Stimulated activated CD8-positive, alpha-beta memory T cell treated with anti-CD3 and anti-CD28 coated beads, Interleukin-4, amount 100 ng/mL, for 24 hours (primary cell): ENCODE measurements at places on chromosomes 3 and 15.

DNA sequence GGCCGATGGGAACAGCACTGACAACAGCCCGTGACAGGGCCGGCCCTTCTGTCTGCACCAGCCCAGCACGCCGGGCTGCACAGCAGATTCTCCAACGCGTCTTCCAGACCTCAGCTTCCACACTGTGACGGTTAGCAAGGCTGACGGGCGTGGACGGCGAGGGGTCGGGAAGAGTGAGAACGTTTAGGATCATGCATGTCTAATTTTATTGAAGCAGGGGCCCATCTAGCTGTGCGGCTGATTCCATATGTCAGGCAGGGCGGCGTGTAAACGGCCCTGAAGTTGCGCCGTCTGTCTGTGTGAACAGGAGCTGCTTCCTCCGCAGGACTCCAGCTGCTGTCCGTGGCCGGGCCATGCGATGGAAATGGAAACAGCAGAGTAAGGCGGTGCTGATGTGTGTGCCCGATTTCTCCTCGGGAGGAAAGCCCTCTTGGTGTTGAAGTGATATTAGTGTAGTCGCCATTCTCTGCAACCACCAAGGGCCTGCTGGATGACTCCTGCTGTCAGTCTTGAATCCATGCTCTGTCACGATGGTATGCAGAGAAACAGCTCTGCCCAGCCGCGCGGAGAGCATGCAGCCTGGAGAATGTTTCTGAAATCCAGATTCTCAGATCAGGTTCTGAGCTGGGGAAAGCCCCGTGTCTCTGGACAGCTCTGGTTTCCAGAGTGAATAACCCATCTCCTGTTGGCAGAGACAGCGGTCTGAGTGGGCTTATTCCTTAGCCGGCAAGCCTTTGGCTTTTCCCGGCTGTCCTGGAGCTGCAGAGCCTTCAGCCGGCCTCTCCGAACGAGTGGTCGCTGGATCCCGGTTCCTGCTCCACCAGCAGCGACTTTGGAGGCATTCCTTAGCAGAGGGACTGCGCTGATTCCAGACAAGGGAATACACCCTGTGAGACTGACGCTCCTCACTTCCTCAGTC is 158.1 kb upstream of the UBE3A start:
- DNase-seq, result no peak

DNA sequence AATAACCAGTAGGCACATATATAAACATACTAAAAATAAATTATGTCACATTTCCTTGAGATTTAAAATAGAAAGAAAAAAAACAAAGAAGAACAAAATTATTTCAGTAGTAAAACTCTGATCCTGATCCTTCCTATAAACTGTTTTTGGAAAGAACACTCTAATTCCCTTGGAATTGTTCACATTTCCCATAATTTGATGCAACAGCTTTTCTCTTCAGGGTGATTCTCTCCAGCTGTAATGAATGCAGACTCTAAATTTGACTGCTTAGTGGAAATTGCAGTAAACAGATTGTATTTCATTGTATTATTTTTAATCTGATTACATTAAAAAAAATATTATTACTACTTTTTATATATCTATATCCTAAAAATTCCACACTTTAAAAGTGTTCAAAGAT is 70.2 kb upstream of the ABI3BP start:
- DNase-seq, result no peak

GRCh38 chr3:38722781-38723568 is 73.5 kb upstream of the SCN5A start:
- no peak for DNase-seq

DNA sequence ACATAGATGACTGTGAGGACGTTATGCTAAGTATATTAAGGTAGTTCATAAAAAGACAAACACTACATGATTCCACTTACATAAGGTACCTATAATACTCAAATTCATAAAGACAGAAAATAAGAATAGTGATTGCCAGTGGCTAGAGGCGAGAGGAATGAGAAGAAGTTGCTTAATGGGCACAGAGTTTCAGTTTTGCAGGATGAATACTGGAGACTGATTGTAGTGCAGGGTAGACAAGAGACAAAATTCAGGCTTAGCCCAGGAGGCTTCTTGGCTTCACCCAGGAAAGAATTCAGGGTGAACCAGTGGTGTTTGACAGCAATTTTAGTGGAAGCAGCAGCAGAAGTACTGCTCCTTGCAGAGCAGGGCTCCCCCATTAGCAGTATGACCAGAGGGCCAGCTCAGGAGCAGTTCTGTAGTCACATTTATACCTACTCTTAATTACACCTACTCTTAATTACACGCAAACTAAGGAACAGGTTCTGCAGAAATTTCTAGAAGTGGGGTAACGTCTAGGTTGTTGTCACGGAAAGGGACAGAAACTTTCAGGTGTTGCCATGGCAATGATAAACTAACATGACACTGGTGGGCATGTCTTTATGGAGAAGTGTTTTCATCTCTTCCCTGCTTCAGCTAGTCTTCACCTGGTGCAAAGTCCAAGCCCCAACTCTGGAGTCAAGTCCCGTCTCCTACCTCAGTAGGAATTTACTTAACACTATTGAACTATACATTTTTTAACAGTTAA is 55.2 kb downstream of the TBL1XR1 start:
- no peak for DNase-seq

DNA sequence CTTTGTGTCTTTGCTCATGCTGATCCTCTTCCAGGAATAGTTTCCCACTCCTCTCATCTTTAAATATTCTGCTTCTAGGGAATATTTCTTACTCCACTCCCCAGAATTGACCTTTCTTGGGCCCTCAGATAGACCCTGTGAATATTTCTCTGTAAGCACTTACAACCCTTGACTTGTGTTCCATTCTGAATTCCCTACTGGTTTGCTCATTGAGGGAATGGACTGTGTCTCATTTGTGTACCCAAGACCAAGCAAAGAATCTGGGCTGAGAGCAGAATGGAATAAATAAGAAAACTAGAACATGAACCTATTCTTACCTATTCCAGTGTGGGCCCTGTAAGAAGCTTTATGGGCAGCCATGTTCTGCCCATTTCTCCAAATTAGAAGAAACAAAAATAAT is 72.7 kb upstream of the TSPAN3 start:
- DNase-seq, result no peak

- DNase-seq, result no peak
Measured at GRCh38 chr15:60507596-60508424, 28.9 kb upstream of the ICE2 start.

DNA sequence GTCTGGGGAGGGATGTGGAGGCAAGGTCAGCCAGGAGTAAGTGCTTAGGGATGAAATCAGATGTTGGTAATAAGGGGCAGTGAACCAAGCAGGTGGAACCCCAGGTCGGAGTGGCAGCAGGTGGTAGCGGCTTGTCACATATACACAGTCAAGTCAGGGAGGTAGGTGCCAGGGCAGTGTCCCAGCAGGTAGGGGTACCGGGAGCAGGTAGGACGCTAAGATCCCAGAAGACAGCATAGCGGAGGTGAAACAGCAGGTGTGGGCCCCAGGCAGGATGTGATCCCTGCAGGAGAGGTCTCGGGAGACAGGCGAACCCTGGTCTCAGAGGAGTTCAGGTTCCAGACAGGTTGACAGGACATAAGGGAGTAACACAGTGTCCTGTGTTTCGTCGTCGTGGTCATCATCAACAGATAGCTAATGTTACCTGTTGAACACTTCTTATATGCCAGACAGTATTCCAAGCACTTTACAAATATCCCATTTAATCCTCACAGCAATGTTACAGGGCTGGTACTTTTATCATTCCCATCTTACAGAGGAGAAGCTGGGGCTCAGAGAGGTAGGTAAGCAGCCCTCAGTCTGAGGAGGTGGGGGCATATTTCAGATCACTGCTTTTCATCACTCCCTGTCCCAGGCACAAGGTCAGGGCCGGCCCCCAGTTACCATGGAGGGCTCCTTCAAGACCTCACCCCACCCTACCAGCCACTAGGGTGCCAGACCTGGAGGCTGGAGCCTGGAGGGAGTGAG is 241.6 kb downstream of the UACA start:
- no peak for DNase-seq

DNA sequence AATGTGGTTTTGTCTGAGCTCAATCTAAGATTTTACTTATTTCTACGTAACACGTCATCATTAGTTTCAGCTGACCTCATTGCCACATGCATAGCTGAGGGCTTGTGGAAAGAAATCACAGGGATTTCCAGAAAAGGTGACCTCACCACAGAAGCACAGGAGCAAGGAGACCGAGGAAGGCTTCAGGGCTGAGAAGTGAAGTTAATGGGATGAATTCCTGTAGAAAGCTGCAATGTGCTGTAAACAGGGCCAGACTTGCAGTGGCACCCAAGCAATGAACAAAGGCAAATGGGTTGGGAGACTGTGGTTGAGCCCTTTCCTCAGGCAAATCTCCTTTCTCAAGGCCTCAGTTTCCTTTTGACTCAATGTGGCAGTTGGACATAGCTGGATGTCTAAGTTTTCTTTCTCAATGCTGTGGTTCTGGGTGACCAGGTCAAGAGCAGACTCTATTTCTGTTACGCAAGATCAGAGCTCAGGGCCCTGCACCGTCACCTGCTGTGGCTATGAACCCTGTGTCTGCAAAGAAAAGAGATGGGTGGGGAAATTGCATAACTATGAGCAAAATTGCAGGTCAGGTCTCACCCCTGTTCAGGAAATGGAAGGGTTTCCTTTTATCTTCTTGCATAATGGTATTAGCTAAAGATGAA is 252.2 kb upstream of the TBL1XR1 start:
- no peak for DNase-seq

GRCh38 chr3:152731511-152731910 is 103.4 kb upstream of the P2RY1 start:
- no peak for DNase-seq

GRCh38 chr3:99602183-99602582 is 36.2 kb upstream of the COL8A1 start:
- no peak for DNase-seq

DNA sequence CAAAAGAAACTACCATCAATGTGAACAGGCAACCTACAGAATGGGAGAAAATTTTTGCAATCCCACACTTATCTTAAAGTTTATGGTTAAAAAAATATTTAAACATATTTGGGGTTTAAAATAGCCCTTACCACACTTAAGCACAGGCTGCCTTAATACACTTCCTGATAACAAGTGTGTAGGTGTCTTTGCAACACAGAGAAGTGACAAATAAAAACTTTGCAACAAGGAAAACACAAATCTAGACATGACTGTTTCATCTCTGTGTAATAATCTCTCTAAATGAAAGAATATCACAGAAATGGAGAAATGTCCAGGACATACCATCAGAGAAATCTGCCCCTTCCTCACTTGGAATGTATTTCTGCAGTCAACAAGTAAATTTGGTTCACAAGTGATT is 464.1 kb upstream of the ARHGEF26 start:
- DNase-seq, result no peak

GRCh38 chr3:64042952-64043351 is 19.7 kb upstream of the PSMD6 start:
- no peak for DNase-seq

GRCh38 chr3:14138109-14138877 is 13.4 kb downstream of the TMEM43 start:
- no peak for DNase-seq

- no peak for DNase-seq
Measured at GRCh38 chr15:49225572-49226281, 55.7 kb downstream of the GALK2 start.

DNA sequence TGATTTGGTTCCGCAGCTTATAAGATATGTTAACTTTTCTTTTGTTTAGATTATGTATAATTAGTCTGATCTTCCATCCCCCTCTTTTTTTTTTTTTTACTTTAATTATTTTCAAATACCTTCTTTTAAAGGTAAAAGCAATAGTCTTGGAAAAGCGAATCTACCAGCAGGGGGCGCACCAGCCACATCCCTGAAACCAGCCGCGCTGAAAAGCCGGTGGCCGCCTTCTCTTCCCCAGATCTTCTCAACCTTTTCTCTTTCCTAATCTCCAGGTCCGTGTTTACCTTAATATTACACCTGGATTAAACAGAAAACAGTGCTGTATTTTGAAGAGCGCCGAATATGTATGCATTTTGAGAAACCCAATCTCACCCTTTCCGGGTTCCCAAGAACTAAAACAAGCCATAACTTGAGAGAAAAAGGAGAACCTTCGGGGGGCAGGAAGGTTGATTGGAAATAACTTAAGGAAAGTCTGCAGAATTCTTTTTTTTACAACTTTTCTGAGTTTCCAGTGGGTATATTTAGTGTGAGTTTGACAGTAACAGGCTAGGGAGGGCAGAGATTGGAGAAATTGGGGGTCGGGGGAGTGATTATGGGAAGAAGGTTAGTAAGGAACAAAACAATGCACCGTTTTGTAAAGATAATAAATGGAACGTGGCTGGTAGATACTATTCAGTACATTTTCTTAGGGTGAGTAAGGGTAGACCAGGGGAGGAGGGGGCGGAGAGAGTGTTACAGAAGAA is 2.0 kb upstream of the SOX2 start:
- peak; percentile 44 for DNase-seq

GRCh38 chr15:46280762-46281542 is 646.1 kb downstream of the SQOR start:
- DNase-seq, result no peak

DNA sequence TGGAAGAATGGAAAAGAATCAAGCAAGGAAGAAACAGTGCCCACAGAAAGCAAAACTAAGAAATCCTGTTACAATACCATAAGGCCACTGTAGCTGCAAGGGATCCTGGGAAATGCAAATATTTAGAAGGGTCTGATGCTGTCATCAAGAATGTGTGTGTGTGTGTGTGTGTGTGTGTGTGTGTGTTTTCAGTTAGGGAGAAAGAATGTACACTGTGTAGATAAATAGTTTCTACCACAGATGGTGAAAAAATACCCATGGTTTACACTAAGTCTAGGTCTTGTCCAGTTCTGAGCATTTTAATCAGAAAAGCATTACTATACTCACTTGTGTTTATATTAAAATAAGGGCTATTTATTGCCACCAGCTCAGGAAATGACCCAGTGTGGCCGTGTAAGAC is 355.0 kb downstream of the RBMS3 start:
- no peak for DNase-seq

- DNase-seq, result no peak
Measured at GRCh38 chr3:12948371-12948770, 107.0 kb upstream of the RPL32 start.

DNA sequence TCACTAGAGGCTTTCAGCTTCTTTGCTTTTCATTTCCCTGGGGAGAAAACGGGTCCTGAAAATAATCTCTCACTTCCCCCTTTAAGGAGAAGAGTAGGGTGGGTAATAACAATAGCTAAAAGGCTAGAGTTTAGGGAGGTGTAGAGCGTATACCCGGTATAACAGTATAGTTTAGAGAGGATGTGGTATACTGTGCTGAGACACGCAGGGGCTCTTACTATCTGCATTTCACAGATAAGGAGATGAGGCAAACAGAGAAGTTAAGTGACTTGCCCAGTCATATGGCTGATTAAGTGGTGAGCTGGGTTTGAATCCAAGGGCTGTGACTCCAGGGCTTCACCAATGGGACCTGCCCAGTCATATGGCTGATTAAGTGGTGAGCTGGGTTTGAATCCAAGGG is 15.0 kb upstream of the KCNMB3 start:
- DNase-seq, result no peak

GRCh38 chr3:30227571-30228301 is 378.7 kb upstream of the TGFBR2 start:
- no peak for DNase-seq
